Erythroblast (primary cell): ENCODE measurements at places on chromosomes 5 and 9.

DNA sequence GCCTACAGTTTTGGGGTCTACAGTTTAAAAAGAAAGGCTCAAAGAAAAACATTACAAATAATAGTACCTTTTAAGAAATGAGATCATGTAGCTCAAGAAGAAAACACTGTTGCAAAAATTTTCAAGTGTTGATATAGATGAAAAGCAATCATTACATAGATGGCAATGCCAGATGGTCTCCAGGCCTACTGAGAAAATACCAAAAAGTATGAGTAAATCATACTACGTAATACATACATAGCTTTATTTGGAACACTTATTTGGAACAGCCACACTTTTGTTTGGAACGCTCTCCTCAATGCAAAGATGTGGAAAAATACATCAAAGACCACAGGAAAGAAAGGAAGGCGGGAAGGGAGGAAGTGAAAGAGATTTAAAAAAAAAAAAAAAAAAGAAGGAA, 44.1 kb downstream of the MARCHF11 start:
- DNase-seq, result no peak

GRCh38 chr9:77469515-77470231, 178.4 kb downstream of the GNA14 start:
- no peak for DNase-seq

DNA sequence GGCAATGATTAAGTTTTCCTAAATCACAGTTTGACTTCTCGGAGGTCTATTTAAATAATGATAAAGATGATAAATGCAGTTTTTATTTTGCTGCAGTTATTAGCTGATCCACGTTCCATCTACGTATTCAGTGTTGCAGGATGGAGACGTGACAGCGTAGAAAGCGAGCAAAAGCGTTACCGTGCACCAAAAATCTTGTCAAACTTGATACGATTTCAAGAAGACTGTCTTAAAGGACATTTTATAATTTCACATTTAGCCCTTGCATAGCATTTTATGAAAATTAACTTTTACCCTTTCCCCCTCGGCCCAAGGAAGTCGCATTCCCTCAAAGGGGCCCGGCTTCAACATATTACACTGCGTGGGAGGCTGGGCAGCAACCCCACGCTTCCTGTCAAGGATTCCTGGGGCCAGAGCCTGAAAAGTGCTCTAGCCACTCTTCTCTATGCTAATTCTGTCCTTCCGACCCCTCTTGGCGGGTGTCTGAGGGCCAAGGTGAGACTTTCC, 7.1 kb upstream of the PURA start:
- DNase-seq, result no peak

GRCh38 chr5:79512471-79513307, 1.2 kb downstream of the HOMER1 start:
- DNase-seq, result peak; percentile 42

DNA sequence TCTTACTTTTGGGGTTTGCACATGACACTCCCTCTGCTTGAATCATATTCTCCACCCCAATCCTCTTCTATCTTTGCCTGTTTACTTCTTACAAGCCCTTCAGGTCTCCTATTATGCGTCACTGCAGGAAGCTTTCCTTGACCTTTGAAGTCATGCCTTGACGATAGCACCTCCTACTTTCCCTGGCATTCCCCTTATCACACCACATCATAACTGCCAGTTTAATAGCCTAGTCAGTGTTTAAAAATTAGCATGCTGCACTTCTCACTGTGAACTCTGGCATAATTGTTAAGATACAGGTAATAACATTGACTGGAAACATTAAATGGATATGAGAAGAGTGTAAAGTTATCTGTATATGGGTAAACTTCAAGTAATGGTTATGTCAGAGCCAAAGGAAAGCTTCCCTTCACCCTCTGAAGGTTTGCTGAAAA, 37.1 kb upstream of the CEP120 start:
- DNase-seq, result peak; percentile 12

DNA sequence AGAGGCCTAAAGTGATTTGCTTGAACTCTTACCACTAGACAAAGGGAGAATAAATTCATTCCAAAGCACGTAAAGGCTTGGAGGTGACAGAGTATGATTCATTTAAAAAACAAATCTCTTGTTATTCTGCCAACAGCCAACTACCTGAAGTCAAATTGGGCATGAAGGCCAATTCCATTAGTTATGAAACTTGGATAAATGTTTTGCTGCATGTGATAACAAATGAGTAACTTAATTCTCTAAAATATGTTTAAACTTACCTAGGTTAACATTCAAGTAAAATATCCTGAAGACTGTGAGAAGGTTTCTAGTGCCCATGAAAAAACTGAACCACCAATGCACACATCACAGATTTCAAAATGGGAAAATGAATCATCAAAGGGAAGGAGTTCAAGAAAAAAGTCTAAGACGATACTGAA, 120.1 kb upstream of the TSLP start:
- no peak for DNase-seq

GRCh38 chr5:143319437-143320227, 83.9 kb downstream of the NR3C1 start:
- DNase-seq, result no peak

DNA sequence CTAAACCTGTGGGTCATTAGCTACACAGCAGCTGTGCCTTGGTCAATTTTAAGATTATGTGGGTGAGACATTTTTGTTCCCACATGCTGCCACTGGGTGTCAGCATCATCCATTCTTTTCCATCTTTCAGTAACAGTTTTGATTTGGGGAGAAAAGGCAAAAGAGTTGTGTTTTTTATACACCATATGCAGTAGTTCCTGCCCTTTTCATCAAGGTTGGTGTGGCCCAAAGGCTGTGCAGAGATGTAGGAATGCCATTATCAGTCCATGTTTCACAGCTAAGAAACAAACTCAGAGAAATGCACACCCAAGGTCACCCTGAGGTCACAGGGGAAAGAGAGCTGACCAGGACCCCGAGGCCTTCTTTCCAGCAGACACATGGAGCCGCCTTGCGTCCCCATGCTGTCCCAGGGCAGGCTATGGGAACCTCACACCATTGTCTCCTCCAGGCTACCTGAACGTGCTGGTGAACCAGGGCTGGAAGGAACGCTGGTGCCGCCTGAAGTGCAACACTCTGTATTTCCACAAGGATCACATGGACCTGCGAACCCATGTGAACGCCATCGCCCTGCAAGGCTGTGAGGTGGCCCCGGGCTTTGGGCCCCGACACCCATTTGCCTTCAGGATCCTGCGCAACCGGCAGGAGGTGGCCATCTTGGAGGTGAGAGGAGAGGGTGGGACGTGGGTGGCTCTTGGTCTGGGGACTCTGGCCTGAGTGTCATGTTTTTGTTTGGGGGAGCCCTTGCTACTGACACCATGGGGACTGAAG, 27.8 kb upstream of the GRPEL2 start:
- DNase-seq, result peak; percentile 41

- peak; percentile 99 for DNase-seq
Observed at GRCh38 chr5:154373729-154374179, 72.0 kb upstream of the SAP30L start.

GRCh38 chr5:110751902-110752762, 13.3 kb downstream of the SLC25A46 start:
- no peak for DNase-seq

- peak; percentile 75 for DNase-seq
Observed at GRCh38 chr9:19127871-19128500, 694 bp upstream of the PLIN2 start.

GRCh38 chr9:91101611-91102168, 260.0 kb downstream of the AUH start:
- DNase-seq, result no peak

DNA sequence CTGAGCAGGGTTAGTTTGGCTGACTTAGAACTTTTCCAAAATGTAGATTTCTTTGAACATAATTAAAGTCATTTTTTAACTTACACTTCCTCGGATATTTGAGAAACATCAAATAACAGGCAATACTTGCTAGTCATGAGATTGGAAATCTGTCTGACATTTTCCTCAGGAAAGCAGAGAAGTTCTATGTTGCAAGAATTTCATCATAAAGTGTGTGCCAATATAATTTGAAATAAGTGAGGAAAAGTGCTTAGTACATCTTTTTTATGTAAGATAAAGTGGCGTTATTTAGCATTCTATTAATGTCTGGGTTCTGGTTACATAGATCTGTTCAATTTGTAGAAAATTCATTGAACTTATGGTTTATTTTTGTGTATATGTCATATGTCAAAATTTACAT, 48.7 kb upstream of the C5orf47 start:
- no peak for DNase-seq

DNA sequence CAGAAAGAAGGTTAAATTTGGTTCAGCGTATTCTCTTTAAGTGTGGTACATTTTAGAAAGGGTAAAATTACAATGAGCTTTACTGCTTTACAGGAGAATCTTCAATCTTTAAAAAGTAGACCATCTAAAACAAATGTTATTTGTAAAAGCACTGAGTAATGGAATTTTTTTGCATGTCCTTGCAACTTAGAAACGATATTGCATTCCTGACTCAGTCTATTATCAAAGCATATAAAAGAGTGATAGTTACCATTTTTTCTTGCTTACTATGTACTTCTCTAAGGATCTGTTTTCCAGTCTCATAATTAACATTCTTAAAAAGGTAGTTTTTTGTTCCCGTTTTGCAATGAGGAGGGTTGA, 55.5 kb upstream of the TNFAIP8 start:
- no peak for DNase-seq

DNA sequence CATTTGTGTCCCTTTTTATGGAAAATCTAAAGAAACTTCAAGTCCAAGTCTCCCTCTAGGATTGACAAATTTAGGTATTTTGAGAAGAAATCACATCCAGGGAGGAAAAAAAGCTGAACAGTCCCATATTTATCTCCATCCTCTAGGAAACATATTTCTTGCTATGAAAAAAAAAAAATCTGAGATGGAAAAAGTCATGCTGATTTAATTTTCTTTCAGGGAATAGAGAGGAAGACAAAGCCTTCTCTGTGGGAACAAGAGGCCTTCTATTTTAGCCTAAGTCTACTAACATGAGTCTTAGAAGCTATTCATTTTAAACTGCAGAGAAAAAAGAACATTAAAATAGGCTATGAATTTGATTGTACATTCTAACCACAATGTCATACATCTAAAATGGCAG, 63.1 kb upstream of the CDK5RAP2 start:
- DNase-seq, result no peak

DNA sequence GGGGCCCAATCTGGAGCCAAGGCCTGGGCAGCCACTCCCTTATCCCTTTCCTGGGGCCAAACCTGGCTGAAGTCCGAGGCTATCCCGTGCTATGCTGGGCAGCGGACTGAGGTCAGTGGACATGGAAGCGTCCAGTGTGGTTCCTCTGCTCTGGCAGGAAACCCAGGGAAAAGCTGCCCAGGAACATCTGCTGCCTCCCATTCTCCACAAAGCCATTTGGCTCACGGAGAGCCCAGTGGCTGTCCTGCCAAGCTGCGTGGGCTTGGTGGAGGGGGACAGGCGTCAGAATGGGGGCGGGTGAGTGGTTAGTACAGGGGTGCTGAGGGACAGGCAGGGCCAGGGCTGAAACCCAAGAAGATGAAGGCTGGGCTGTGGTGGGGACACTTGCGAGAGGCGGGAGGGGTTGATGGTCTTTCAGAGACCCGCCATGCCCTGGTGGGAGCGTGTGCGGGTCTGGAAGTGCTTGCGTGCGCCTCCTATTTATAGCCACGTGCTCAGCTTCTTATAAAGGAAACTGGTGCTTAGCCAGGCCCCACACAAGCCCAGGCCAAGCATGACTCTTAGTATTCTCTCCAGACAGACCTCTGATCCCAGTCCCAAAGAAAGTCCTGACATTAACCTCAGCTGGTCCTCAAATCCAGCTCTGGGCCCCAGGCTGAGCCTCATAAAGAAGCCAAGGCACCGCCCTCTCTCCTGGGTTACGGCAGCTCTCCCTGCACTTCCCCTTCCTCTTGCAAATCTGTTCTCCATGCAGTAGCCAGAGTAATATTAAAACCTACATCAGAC, 9.4 kb upstream of the SLC6A7 start:
- DNase-seq, result no peak

DNA sequence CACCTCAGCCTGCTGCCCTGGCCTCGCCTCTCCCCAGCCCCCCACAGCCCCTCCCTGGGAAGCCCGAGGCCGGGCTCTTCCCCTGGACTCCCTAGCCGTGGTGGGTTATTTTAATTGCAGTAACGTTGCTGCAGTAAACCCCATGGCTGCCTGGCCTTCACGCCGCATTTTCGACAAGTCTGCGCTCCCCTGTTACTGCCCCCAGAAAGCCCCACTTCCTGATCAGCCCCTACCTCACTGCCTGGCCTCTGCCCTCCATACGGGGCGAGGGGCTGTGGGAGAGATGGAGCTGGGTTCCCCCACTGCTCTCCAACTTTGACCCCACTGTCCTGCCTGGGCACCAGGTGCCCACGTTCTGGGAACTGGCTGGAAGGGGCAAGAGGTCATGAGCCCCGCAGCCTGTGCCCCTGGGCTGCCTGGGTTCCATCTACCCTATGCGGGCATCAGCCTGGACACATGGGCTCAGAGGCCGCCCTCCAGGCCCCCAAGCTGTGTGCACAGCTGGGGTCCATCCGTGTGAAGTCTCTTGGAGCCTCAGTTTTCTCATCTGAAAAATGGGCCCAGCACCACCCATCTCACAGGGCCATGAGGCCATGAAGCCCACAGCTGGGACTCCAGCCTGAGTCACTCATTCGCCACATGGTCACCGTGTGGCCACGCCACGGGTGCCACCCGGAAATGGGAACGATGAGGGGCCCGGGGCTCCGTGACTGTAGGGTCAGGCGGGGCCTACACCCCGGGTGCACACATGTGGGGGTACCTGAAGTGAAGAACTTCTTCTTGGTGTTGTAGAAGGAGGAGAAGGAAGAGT, 11.5 kb downstream of the EGFL7 start:
- DNase-seq, result no peak

- DNase-seq, result no peak
Observed at GRCh38 chr9:110571801-110572483, 7.6 kb downstream of the SVEP1 start.

- no peak for DNase-seq
Observed at GRCh38 chr5:141574122-141574510, 44.7 kb downstream of the DIAPH1 start.

- DNase-seq, result no peak
Observed at GRCh38 chr9:7760014-7760415, 39.6 kb downstream of the DMAC1 start.

- no peak for DNase-seq
Observed at GRCh38 chr5:40428126-40428525, 251.6 kb upstream of the PTGER4 start.

GRCh38 chr5:27129926-27130325, 91.5 kb upstream of the CDH9 start:
- no peak for DNase-seq
